SK-N-DZ (cell line): ENCODE measurements at places on chromosomes 5 and 9.

- no peak for DNase-seq
Measured at GRCh38 chr9:5854063-5854790, 21.3 kb upstream of the ERMP1 start.

DNA sequence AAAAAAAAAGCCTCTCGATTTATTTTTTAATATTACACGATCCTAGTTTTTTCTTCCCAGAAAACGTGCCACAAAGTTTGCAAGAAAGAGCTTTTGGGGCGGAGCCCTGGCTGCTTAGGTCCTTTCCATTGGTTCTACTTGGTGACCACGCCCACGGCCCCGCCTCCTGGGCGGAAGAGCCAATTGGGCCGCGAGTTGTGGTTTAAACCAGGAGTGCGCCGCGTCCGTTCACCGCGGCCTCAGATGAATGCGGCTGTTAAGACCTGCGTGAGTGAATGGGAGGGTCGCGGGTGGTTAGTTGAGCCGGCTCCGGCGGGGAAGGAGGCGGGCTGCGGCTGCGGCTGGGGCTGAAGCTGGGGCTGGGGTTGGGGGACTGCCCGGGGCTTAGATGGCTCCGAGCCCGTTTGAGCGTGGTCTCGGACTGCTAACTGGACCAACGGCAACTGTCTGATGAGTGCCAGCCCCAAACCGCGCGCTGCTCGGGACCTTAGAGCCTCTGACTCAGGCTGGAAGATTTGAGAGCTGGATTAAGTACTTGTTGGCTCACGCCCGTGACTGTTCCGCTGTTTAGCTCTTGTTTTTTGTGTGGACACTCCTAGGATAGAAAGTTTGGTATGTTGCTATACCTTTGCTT, at the start of gene PTTG1:
Gene PTTG1 (plus strand): TSS at position 231 of the 634 bp plus-strand sequence. CDS start 458 bp downstream, outside the sequence.
- DNase-seq, result peak; percentile 98

DNA sequence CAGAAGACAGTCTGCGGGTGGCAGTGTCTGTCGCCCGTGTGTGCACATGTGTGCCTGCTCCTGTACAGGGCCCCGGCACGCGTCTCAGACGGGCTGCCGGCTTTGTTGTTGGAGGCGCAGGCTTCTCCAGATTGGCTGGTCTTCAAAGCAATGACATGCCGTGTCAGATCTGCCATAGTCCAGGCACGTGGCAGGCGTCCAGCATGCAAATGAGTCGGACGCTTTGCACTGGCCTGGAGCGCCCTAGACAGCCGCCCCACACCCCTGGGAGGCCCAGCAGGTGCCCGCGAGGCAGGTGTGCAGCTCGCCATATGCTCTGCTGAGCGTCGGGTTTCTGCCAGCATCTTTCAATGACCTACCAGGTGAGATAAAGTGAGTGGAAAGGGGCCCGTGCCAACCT, 71.5 kb downstream of the GADD45G start:
- peak; percentile 47 for DNase-seq

- no peak for DNase-seq
Measured at GRCh38 chr5:166906991-166907713, 1384.3 kb upstream of the WWC1 start.

- DNase-seq, result no peak
Measured at GRCh38 chr9:83000765-83001164, 62.2 kb downstream of the RASEF start.

GRCh38 chr9:98907055-98907454, 36.7 kb upstream of the COL15A1 start:
- no peak for DNase-seq

GRCh38 chr5:68538814-68539420, 323.4 kb downstream of the PIK3R1 start:
- DNase-seq, result no peak

DNA sequence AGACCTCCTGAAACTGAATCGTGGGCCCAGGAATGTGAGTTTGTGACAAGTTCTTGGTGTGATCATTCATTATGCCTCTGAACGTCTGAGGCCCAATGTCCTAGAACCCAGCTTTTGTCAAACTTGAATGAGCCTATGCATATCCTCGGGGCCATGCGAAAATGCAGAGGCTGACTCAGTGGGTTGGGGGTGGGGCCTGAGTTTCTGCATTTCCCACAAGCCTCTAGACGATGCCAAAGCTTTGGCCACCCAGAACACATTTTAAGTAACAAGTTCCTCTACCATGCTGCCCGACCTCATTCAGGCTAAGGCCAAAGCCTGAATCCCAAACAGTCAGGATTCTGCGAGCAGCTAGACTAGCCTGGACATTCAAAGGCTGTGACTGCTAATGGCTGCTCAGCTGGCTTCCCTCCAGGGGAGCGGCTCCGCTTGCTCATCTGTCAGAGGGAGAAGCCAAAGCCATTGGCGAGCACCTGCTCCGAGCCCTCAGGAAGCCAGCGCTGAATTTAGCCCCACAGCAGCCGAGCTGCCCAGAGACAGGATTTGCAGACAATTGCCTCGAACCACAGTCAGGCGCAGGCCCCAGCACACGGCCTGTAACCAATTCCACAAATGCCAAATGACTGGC, 177.5 kb downstream of the ZDHHC21 start:
- peak; percentile 63 for DNase-seq

DNA sequence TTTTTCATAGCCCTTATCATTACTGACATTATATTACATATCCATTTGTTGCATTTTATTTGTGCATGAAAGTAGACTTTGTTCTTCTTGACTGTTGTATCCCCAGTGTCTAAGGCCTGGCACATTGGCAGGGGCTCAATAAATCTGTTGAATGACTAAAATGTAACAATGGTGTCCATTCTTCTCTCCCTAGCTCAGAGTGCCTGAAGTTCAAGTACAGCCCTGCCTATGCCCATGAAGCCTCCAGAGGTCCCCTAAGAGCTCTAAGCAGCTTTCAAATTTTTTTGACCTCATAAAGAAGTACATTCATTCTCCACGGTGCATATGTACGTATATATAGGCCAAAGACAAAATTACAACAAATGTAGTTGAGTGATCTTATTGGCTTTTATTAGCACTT, 4.2 kb upstream of the BSPRY start:
- no peak for DNase-seq

DNA sequence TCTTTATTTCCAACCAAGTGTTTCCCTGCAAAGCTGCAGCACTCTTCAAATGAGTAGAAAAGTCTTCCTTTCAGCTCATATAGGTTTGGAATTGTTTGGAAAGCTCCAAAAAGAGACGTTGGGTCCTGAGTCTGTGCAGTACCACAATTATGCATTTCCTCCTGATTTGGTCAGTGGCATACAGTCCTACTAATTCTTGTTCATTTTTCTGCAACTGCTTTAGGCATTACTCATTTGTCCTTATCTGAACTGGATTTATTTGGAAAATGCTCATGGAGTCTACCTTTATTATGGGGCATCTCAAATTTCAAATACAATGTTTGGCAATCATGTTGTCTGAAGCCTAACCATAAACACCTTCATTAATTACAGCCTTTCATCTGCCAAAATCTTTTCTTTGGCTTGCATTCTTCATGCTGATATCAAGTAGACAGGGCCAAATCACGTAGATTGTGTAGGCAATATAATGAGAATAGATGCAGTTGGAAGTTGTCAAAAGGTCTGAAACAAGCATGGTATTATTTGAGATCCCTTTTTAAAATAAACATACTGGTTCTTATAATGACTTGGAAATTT, 232.8 kb downstream of the TLE1 start:
- DNase-seq, result no peak

DNA sequence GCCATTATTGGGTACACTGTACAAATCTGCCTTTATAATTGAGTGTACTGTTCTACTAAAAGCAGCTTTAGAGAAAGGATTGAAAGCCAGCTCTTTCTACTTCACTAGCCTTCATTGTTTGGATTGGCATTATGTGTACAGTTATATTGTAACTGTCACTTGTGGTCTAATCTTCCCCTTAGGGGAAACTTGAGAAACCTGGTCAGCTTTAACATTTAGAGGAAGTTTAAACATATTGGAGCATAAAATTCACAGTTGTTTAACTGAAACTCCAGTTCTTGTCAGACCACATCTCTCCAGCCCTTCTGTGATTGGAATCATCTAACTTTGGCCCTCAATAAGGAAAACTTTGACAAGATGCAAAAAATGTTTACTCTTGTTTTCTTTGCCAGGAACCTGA, 24.6 kb downstream of the PIK3R1 start:
- no peak for DNase-seq

DNA sequence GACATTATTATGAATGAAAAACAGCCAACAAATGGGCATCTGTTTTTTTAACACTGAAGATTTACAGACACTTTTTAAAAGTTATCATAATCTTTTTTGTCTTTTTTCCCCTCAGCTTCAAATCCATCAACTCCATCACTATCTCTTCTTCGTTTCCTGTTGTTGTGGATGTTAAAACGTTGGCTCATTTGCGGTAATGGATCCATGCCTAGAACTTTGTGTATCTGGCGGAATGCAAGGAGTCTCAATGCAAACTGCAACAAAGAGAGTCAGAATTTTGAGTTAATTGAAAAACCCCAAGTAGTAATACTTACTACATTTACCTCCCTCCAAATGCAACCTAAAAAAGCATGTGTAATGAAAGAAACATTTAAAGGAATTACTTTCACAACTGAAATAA, 42.9 kb upstream of the MTMR12 start:
- no peak for DNase-seq
